Aorta (tissue), 5 donors: ENCODE measurements at places on chromosomes 16 and 17. TPM values are rescaled to one million over a fixed set of nuclear protein-coding genes. Genes with fewer than 3 reads are reported as not detected.

GRCh38 chr16:2614761-2615191 lies 67.5 kb upstream of the KCTD5 start:
- H3K36me3 ChIP-seq: no peaks in the 10 kb centered on the region
- H3K27ac ChIP-seq: no peak overlapping the region
- peak; percentile 11 for DNase-seq
- H3K27me3 ChIP-seq: no peaks in the 10 kb centered on the region
- no peaks in the 10 kb centered on the region for H3K4me1 ChIP-seq

NPB gene
- total RNA-seq: 1.0 TPM

PDP2 gene
- 8.9 TPM for total RNA-seq

ABCA8 gene
- total RNA-seq: 292 TPM

GRCh38 chr17:19744922-19745757 lies 3.0 kb downstream of the ALDH3A1 start:
- H3K4me3 ChIP-seq: no peak overlapping the region
- DNase-seq: peak; percentile 98
- no peaks in the 10 kb centered on the region for H3K36me3 ChIP-seq

DNA sequence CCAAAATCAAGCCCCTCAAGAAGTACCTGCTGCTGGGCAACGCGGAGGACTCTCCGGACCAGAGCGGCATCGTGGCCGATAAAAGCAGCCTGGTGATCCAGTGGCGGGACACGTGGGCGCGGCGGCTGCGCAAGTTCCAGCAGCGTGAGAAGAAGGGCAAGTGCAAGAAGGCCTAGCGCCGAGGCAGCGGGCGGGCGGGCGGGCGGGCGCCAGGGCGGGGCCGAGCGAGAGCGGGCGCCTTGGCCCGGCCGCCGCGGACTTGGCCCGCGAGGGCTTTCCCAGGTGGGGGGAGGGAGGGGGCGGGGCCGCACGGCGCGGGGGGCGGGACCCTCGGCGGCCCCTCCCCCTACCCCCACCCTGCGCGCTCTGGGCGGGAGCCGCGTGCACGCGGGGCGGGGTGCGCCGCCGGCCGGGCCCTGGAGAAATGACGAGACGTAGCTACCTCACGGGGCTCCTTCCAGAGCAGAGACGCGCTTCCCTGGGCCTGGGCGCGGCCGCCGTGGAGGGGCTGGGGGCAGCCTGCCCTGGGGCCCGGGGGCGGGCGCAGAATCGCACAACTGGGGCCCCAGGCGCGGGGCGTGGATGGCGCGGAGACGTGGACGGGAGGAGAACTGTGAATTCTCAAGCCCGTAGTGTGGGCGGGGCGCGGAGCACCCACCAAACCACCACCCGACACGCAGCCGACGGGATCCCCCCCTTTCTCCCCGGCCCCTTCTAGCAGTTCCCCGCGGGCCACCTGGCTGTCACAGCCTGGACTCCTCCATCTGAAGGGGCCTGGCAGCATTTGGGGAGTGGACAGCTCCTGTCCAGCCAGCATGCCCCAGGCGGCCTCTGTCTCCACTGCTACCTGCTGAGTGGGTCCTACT lies 218.7 kb downstream of the NTN1 start:
- H3K27me3 ChIP-seq: no peaks in the 10 kb centered on the region
- peak overlapping the region; percentile 54 for H3K4me3 ChIP-seq
- no peaks in the 10 kb centered on the region for H3K4me1 ChIP-seq
- peak overlapping the region; percentile 100 for H3K27ac ChIP-seq

HOXB3 gene
- 20.0 TPM for total RNA-seq

- H3K4me3 ChIP-seq: no peak overlapping the region
- H3K36me3 ChIP-seq: no peaks in the 10 kb centered on the region
- H3K4me1 ChIP-seq: no peaks in the 10 kb centered on the region
- no peak overlapping the region for H3K27ac ChIP-seq
- no peak for DNase-seq
These were observed 162.1 kb upstream of the SALL1 start for GRCh38 chr16:51313198-51313597.

SLC4A1 gene
- 1.5 TPM for total RNA-seq

MKS1 gene
- total RNA-seq: 13.3 TPM

KRT36 gene
- not detected for total RNA-seq

DNA sequence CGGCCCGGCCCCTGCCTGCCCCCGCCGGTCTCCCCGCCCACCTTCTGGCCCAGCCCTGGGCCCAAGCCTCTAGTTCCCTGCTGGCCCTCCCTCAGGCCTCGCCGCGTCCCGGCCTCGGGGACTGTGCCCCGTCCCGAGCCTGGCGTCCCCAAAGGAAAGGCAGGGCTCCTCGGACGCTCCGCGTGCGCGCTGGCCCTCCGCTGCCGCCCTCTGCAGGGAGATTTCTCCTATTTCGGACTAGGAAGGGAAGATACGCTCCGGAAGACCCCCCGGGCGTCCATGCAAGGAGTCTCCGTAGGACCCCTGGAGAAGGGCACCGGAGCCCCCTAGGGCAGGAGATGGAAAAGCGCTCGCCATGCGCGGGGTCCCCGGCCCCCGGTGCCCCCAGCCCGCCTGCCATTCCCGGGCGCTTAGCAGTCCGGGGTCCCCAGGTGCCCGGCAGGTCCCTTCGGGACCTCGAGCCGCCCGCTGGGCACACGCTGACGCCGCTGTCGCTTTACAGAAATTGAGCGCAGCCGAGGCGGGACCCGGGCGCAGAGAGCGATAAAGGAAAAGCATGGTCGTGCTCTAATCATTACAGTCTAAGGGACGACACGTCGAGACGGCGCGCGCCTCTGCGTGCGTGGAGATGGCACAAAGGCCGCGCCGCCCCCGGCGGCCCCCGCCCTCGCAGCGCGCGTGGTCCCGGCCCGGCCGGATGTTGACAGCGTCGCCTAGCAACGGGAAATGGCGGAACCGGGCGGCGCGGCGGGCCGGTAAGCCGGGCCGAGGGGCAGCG lies at the start of gene CCDC40:
TSS of gene CCDC40 (plus strand) at position 706 of the 778 bp plus-strand sequence. CDS start at position 727, 21 bp downstream.
- H3K27ac ChIP-seq: peak within 1 kb of the TSS; percentile 75
- peak within 1 kb of the TSS; percentile 86 for H3K4me3 ChIP-seq
- H3K4me1 ChIP-seq: no peaks in the 10 kb centered on the region
- H3K36me3 ChIP-seq: no peaks in the 10 kb centered on the region
- no peaks in the 10 kb centered on the region for H3K27me3 ChIP-seq

DNA sequence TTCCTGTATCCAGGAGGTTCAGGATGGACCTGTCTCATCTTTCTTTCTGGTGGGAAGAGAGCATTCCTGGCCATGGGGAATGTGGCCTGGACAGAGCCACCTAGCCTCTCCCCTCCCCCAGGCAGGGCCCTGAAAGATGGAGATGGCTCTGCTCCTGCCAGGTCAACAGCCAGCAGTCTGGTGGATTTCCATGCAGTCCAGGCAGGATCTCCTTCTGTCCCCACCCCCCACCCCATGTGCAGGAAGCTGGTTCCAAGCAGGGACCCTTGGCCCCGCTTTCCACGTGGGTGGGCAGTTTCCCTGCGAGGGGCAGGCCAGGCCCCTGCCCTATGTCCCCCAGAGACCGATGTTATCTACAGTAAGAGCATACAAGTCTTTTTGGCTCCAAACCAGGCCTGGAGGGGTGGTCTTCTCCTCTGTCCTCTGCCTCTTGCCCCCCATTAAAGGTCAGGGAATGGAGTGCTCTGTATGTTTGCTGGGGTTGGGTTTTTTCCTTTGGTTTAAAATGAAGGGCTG lies 240.5 kb downstream of the SEC14L1 start:
- no peaks in the 10 kb centered on the region for H3K4me1 ChIP-seq
- no peaks in the 10 kb centered on the region for H3K27me3 ChIP-seq
- no peak overlapping the region for H3K4me3 ChIP-seq
- no peak for DNase-seq
- H3K36me3 ChIP-seq: no peaks in the 10 kb centered on the region

DNA sequence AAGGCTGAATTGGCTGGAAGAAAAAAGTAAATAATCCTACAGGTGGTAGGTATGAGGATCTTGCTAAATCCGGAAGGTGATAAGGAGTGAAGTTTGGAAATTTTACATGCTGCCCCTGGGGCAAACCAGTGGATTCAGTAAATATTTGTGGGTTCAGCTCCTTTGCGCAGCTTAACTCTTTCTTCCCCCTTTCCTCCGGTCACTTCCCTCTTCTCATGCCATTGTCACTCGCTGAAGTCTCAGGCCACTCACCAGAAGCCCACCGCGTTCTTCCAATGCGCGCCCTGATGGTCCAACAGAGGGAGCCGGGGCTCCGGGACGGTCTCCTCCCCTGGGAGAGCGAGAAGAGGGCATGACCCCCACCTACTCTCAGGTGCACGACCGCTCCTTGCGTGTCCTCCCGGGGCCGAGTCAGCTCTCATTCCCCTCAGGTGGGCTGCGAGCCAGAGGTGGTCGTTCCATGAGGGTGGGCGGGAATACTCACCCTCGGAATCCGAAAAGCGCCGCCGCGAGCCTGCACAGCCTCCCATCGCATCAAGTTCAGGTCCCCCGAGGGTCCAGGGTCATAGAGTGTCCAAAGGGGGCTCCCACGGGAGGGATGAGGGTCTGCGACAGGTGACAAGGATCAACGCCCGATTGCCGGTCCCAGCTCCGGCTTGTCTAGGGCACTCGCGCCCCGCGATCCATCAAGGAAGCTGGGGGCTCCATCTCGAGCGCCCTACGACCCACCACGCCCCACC lies 474 bp downstream of the CLN3 start:
- peak overlapping the region; percentile 59 for H3K27ac ChIP-seq
- H3K4me1 ChIP-seq: no peaks in the 10 kb centered on the region
- H3K27me3 ChIP-seq: no peaks in the 10 kb centered on the region
- peak overlapping the region; percentile 75 for H3K4me3 ChIP-seq
- peak; percentile 60 for DNase-seq

GRCh38 chr16:49855822-49856671 lies at the start of gene ZNF423:
Gene ZNF423 (minus strand): TSS chr16:49856112. CDS start chr16:49855774, 338 bp downstream.
- H3K27me3 ChIP-seq: no peaks in the 10 kb centered on the region
- DNase-seq: no peak
- no peaks in the 10 kb centered on the region for H3K36me3 ChIP-seq
- peak within 1 kb of the TSS; percentile 30 for H3K27ac ChIP-seq
- H3K4me3 ChIP-seq: peak within 1 kb of the TSS; percentile 92

ERBB2 gene
- 73.0 TPM for total RNA-seq

DNA sequence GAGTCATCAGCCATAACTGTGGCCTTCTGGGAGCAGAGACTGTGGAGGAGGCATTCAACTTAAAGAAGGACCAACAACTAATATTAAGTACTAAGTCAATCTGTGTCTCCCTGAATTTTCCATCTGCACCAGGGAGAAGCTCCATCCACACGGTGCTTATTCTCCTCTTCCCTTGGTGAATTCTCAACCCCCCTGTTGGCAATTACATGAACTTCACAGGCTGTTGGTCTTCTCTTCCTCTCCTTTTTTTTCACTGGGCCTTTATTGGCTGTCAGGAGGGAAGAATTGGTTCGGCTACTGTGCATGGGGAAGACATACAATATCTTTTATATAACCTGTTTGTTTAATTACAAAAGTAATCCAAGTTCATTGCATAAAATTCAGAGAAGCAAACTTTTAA lies 152.8 kb upstream of the IRX6 start:
- H3K27me3 ChIP-seq: no peaks in the 10 kb centered on the region
- no peak for DNase-seq
- H3K36me3 ChIP-seq: no peaks in the 10 kb centered on the region
- no peaks in the 10 kb centered on the region for H3K4me1 ChIP-seq

- no peak overlapping the region for H3K4me3 ChIP-seq
- DNase-seq: no peak
- H3K36me3 ChIP-seq: no peaks in the 10 kb centered on the region
- no peak overlapping the region for H3K27ac ChIP-seq
- no peaks in the 10 kb centered on the region for H3K4me1 ChIP-seq
These were observed 18.1 kb upstream of the NPTX1 start for GRCh38 chr17:80494547-80494946.

- DNase-seq: no peak
- H3K4me1 ChIP-seq: no peaks in the 10 kb centered on the region
- no peak overlapping the region for H3K27ac ChIP-seq
- H3K27me3 ChIP-seq: no peaks in the 10 kb centered on the region
- no peaks in the 10 kb centered on the region for H3K36me3 ChIP-seq
- no peak overlapping the region for H3K4me3 ChIP-seq
These were observed 54.1 kb downstream of the TOX3 start for GRCh38 chr16:52492789-52493357.

OR3A3 gene
- not detected for total RNA-seq
